ENCODE measurements at places on chromosomes 3 and 15. TPM values are rescaled to one million over a fixed set of nuclear protein-coding genes. Genes with fewer than 3 reads are reported as not detected.

DNA sequence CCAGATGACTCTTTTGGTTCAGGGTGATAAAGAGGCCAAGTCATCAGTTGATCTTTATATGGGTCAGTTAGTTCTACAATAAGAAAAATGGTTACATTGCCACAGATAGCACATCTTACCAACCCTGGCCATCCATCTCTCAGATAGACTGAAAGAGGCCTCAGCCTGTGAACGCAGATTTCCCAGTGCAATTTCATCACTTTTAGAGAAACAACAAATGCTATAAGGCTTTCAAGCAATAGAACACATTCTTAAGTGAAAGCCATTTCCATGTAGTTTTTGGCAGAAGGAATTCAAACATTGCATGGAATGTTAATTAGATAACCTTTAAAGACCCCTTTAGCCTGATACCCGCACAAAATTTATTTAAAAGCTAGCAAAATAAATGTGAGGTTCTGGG is 200.6 kb upstream of the ZBTB20 start:
- no peak for DNase-seq

DNA sequence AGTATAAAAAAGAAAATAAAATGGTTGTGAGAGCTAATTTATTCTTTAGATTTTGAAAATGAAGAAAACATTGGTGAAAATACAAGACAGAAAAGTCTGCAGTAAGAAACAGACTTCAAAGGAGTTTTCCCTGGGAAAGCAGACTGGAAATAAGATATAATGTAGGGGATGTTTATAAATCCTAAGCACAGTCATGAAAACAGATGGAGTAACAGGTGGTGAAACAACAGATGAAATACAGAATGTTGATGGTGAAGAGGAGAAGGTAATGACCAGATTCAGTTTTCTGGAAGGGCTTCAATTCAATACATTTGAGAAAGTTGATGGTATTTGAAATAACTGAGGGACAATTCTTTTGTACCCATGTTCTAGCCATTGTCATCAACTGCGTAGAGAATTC is 353.9 kb downstream of the CHL1 start:
- no peak for DNase-seq

- DNase-seq, result no peak
Observed at GRCh38 chr15:58669108-58669507, 80.4 kb downstream of the ADAM10 start.

DNA sequence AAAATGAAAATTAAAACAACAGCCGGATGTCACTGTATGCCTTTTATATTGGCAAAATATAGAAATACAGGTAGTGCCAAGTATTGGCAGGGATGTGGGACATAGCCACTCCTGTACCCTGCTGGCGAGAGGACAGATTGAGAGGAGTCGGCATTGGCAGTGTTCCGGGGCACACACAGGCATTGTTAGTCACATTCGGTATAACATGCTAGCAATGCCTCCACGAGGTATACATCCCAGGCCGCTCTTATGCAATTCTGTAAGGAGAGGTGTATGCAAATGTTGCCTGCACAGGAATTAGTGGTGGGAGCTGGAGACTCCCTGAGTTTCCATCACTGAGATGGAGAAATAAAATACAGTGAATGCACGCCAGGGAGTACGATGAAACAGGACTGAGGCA is 99.4 kb upstream of the DLG1 start:
- DNase-seq, result no peak

DNA sequence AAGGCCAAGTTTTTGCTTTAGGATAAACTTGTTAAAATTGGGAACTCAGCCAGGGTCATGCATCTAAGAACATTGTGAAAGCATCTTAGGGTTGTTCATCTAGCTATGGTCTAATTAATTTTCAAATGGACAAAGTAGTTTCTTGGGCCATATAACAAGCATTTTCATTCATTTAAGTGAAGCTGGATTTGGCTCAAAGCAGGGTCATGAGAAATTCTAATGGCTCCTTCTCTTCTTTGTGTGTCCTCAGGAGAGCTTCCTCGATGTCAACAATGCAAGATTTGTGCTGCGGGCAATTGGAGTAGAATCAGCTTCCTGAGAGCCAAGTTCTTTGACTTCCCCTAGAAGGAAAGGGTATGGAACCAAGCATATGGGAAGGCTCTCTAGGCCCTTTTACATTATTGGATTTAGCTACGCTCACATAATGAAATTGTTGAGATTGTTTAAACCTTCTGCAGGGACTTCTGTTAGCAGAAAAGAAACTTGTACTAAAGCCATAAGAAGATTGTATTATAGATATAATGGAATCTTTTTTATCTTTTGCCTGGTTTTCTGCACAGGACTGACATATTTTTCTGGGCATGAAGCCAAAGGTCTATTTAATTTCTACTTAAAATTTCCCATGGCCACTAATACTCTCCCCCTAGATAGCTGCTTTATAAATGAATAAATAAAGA is 1.8 kb upstream of the SAMMSON start:
- DNase-seq, result no peak

GRCh38 chr3:121793078-121793477 is 41.8 kb downstream of the IQCB1 start:
- DNase-seq, result no peak

GRCh38 chr3:78809966-78810365 is 957.8 kb downstream of the ROBO1 start:
- DNase-seq, result no peak

- DNase-seq, result peak; percentile 95
Observed at GRCh38 chr3:194333212-194333980, 17.7 kb downstream of the CPN2 start.

GRCh38 chr3:129625072-129625874 is 18.8 kb upstream of the PLXND1 start:
- no peak for DNase-seq

DNA sequence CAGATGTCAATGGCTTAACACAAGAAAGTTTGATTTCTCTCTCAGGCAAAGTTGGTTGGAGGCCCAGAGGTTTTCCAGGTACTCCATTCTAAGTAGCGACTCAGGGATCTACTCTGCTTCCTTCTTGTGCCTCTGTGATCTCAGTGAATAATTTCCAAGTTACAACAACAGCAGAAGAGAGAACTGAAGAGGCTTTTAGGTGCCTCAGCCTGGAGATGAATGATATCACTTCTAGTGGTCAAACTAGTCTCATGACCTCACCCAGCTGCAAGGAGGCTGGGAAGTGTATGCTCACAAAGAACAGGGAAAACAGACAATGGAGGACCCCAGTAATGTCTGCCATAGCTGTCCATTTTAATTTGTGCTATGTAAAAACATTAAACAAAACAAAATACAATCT is 4.6 kb upstream of the PRICKLE2 start:
- no peak for DNase-seq

DNA sequence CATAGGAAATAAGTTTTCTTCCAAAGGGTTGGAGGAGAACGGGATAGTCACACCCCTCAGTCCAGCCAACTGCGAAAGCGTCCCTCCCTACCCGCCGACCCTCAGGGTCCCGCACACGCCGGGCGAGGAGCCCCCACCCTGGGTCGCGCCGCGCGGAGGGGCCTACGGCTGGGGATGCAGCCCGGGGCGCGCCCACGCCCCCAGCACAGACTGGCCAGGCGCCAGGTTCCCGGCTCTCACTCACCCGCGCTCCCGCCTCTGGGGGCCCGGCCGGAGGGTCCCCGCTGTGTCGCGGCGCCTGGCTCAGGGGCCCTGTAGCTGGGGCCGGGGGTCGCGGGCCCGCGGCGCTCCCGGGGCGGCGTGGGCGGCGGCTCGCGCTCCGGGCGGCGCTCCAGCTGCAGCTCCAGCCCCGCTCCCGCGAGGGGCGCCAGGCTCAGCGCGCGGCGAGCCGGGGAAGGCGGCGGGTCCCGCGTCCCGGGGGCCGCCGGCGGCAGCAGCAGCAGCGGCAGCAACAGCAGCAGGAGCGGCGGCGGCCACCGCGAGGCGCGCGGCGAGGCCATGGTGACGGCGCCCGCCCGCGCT is 375 bp downstream of the HEG1 start:
- no peak for DNase-seq

DNA sequence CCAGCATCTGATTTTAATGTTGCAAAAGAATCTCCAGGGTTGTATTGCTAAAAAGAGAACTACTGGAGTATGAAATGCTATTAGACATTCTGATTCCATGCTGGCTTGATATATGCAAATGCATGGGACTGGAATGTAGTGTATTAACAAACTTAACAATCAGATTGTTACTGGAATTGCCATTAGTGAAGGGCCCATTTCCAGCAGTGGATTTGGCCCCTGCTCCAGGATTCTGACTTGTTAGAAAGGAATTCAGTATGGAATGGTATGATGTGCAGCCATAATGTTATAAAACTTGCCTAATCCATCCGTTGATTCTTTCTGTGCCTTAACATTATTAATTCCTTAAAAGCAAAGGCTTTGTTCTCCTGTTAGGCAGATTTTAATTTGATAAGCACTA is 7.9 kb downstream of the ARRDC4 start:
- DNase-seq, result no peak

GRCh38 chr15:35427091-35427490 is 118.9 kb downstream of the DPH6 start:
- peak; percentile 2 for DNase-seq

DNA sequence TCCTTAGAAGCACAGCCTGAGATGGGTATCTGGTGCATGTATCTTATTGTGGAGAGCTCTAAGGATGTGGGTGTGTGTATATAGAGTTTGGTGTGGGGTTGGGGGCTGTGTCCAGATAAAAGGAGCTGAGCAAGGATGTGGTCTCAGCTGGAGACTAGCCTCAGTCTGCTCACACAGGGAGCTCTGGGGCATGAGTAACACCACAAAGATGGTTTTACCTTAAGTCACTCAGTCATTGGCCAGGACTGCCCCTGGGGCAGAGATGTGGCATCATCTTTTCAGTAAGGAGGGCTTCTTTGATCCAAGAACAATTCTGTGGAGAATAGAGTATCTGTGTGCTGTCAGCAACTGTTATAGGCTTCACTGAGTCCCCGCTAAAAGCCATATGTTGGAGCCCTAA is 163.4 kb upstream of the NUDT16 start:
- peak; percentile 38 for DNase-seq

DUT gene
- 169 TPM for total RNA-seq

NR1I2 gene
- not detected for total RNA-seq

KNL1 gene
- 16.2 TPM for total RNA-seq

CYP11A1 gene
- 7.1 TPM for total RNA-seq

MEX3B gene
- not detected for total RNA-seq

IQCF5 gene
- not detected for total RNA-seq

P2RY14 gene
- total RNA-seq, result not detected

Data from PC-9 (cell line).